ENCODE measurements at places on chromosomes 5 and 9.

- DNase-seq = no peak
Measured at GRCh38 chr9:113532809-113533190, 69.3 kb downstream of the RGS3 start.

DNA sequence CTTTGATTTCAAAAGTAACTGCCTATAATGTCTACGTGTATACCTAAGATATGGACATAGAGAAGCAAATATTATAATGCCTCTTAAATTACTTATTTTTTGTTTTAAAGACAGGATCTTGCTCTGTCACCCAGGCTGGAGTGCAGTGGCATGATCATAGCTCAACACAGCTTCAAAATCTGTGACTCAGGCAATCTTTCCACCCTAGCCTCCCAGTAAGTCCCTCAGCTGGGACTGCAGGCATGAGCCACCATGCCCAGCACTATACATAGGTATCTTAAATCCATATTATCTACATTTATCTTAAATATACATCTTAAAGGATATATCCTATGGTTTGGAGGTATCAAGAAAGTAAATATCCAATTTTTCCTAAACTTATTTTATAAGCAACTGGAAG is 261.2 kb downstream of the ARL15 start:
- no peak for DNase-seq

DNA sequence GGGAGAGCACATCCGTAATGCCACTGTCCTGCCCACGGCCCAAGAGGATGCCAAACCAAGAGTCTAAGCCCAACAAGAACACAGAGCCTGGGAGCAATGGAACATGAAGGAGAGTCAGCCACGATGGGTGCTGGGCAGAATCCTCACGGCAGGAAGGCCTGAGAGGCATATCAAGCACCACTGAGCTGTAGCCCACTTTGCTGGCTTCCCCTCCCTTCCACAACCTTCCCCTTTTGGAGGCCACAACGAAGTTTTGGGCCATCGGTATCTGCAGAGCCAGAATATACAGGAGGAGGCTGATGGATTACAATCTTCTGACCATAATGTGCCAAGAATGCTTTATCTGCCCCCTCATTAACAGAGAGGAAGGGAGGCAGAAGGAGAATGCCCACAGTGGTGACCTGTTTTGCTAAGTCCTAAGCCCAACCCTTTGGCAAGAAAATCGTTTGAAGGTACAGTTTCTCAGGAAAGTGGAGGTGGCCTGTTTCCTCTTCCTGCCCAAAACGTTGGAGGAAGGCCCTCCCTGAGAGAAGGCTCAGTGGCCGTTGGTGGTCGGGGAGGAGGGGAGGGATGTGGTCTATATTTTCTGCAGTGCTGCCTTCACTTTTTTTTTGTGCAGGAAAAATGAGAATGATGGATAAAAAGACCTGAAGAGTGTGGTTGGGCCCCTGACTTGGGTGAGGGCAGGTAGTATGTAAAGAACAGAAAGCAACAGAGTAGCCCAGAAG is 26.2 kb downstream of the MACROH2A1 start:
- DNase-seq = no peak

DNA sequence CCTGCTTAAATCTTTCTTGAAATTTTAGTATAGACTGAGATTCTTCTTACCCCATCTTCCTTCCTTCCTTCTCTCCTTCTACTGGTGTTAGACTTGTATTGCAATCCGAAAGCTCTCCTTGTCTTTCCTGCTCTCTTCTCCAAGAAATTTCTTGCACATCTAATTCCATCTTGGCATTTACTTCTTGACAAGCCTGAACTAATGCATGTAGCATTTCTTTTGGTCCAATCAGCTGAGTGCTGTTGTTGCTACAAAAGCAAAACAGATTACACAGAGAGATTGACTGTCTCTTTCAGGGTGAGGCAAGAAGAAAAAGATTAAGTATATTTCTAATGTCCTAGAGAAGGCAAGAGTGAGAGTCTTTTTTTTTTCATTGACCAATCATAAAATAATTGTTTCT is 51.6 kb upstream of the MAP1B start:
- no peak for DNase-seq

DNA sequence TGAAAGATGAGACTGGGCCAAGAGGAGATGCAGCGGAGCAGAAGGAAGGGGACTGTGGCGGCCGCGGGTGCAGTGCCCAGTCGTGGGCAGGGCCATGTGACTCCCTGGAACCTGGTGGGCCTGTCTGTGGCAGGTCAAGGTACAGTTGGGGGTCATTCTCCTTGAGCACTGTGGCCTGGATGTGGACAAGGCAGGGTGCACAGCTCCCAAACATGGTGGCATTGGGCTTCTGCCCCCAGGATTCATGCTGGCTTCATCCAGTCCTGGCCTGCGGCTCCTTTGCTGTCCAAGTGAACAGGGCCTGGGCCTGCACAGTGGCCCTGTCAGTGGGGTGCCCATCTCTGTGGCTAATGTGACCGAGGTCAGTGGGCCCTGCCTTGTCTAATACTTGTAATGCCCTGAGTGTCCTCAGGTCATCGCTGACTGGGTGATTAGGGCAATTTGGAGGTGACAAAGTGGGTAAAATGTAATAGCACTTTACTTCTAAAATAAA is 39.9 kb downstream of the CEP72 start:
- DNase-seq = no peak

DNA sequence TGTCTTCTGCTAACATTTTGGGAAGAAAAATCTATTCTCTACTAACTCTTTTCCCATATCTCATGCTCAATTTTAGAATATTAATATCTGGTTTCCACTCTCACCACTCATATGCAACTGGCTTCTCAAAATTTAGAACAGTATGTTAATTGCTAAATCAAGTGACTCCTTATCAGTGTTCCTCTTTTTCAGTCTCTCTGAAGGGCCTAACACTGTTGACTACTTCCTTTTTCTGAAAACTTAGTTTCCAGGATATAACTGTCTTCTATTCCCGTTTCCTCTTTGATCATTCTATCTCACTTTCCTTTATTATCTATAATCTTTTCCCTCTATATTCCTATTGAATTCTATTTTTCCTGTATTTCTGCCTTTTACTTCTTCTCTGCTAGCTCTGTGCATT is 1717.2 kb upstream of the C9orf72 start:
- DNase-seq = no peak

DNA sequence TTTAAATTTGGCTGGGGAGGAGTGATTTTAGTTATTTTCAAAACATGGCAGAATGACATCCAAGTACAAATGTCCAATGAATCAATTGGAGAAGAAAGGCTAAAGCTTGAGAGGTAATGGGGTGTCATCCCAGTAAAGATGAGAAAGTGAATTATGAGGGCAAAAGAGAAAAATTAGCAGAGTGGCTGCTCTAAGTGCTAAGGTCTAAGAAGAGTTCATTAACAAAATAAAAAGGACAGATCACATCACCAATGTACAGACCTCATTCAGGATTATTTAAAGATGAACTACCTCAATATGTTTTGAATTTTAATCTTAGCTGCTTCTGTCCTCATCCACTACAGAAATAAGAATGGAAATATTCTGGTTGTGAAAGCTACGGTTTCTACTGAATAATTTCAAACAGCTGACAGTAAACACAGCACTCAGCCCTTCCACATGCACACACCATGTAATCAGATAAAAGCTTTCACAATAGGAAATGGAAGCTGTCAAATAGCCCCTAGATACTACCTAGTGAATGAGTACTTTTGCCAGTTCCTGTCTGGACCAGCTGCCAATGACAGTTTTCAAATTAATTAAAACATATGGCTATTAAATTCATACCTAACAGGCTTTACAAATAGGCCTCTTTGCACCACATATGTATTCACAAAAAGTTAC is 171.5 kb downstream of the SSBP2 start:
- DNase-seq = no peak

DNA sequence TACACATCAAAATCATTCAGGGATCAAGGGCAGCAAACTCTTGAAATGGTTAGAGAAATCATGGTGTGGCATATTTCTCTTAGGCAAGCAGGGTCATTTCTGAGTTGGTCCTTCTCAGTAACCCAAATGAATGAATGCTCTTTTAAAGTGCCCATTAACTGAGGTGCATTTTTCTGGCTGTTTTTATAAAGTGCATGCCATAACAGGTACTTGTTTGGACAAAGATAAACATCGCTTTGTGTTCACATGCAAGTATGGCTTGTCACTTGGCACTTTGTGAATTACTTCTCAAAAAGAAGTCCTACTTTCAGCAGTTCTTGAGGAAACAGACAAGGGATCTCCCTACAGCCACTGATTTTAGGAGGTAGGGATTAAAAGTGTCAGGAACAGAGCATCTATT is 64.8 kb upstream of the IFNE start:
- DNase-seq = no peak

- no peak for DNase-seq
Measured at GRCh38 chr9:74771672-74772071, 116.0 kb downstream of the TRPM6 start.

GRCh38 chr9:125177888-125178287 is 11.7 kb downstream of the PPP6C start:
- no peak for DNase-seq

DNA sequence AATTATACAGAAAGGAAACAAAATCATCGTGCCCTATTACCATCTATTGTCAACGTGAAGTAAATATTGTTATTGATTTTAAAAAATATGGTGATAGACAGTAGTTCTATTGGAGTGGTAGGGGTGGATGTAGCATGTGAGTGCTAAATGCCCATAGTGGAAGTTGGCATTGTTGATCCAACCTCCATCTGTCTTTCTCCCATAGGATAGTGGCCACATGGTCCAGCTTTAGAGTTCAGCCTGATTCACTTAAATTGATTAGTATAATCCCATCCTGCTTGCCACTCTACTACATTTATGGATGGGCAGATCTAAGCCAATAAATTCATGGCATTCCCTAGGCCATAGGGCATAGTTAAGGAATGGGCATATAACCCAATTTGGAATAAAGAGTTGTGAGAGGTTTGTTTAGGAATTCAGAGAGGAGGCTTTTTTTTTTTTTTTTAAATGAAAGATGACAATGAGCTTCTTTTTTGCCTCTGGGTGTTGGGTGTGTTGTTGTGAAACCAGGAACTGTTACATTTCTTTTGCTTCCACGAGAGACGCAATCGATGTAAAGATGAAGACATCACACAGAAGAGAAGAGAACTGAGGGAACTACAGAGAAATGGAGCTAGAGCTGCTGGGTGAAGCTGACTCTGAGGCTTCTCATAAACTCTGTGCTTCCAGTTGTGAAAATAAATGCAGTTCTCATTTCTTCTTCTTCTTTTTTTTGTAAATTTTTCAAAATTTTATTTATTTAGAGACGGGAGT is 12.5 kb upstream of the CHD1 start:
- DNase-seq = no peak

- no peak for DNase-seq
Measured at GRCh38 chr5:147170603-147171002, 64.2 kb upstream of the STK32A start.

DNA sequence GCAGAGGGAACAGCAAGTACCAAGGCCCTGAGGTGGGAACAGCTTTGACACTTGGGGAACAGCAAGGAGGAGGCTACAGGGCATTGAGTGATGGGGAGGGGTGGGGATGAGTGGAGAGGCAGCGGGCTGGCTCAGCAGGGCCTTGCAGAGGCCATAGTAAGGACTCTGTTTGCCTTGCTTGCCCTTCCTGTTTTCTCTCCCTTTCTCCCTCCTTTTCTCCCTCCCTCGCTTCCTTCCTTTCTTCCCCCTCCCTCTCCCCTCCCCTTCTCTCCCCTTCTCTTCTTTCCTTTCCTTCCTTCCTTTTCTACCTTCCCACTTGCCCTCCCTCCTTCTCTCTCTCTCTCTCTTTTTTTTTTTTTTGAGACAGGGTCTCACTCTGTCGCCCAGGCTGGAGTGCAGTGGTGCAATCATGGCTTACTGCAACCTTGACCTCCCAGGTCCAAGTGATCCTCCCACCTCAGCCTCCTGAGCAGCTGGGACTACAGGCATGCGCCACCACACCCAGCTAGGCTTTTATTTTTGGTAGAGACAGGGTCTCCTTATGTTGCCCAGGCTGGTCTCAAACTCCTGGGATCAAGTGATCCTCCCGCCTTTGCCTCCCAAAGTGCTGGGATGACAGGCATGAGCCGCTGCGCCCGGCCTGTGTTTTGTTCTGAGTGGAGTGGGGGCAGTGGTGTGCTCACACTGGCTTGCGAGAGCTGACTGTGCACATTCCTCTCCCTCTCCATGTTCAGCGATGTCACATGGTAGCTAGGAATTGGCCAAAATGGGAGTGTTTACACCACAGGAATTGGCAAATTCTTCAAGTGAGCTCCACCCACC is 17.1 kb downstream of the IER5L start:
- no peak for DNase-seq

DNA sequence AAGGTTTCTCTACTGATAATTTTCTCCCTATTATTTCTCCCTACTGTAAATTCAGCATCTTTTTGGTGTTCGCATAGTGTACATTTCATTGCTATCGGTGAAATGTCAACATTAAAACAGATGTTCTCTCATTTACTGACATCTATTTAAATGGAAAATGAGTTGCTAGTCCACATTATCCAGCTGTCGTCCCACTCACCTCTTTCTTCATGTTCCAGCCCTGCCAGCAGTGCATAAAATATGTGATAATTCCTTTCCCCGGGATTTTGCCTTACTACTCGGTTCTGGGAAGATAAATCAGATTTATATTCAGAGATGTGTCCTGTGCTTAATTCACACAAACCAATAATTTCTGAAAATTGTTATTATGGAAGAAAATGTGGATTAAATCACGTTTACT is 155.8 kb downstream of the MYO10 start:
- DNase-seq = no peak

GRCh38 chr9:93654351-93654961 is 78.1 kb downstream of the PHF2 start:
- no peak for DNase-seq

- DNase-seq = no peak
Measured at GRCh38 chr5:132273631-132274030, 16.1 kb downstream of the PDLIM4 start.

GRCh38 chr9:90393365-90394152 is 249.1 kb downstream of the DIRAS2 start:
- DNase-seq = no peak

GRCh38 chr5:128673000-128673399 is 135.0 kb upstream of the FBN2 start:
- DNase-seq = no peak

GRCh38 chr9:106296426-106296825 is 566.5 kb upstream of the ZNF462 start:
- DNase-seq = no peak

DNA sequence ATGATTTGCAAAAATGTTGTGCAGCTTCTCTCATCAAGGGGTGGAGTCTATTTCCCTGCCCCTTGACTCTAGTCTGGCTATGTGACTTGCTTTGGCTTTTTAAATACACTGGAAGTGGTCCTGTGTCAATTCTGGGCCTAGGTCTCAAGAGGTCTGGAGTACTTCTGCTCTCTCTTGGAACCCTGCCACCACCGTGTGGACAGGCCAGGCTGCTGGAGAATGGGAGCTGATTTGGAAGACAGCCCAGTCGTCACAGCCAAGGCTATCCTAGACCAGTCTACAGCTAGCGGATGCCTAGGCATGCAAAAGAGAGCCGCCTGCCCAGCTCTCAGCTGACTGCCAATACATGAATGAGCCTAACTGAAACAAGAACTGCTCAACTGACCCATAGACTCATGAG is 56.7 kb upstream of the CLINT1 start:
- DNase-seq = no peak

DNA sequence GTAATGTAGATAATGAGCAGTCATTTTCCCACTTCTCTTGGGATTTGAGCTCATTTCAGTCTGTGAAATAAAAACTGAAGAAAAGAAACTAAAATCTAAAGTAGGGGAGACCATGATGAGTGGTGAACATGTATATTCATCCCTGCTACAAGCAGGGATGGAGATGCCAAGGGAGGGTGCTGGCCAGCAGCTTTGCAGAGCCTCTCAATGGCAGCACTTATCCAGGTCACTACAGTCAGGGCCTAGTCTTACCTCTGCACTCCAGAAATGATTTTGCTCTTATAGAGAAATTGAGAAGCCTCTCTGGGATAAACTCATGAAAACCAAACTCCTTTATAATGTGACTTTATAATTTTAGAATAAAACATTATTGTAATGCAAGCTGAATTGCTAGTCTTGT is 317.6 kb downstream of the FBXL17 start:
- no peak for DNase-seq
